NCI-H526 (cell line): ENCODE measurements at places on chromosomes 12 and 14.

- DNase-seq, result no peak
These were observed 15.9 kb upstream of the ATP6V0A2 start for GRCh38 chr12:123696207-123696606.

- no peak for DNase-seq
These were observed 4.5 kb upstream of the NYNRIN start for GRCh38 chr14:24394275-24394674.

DNA sequence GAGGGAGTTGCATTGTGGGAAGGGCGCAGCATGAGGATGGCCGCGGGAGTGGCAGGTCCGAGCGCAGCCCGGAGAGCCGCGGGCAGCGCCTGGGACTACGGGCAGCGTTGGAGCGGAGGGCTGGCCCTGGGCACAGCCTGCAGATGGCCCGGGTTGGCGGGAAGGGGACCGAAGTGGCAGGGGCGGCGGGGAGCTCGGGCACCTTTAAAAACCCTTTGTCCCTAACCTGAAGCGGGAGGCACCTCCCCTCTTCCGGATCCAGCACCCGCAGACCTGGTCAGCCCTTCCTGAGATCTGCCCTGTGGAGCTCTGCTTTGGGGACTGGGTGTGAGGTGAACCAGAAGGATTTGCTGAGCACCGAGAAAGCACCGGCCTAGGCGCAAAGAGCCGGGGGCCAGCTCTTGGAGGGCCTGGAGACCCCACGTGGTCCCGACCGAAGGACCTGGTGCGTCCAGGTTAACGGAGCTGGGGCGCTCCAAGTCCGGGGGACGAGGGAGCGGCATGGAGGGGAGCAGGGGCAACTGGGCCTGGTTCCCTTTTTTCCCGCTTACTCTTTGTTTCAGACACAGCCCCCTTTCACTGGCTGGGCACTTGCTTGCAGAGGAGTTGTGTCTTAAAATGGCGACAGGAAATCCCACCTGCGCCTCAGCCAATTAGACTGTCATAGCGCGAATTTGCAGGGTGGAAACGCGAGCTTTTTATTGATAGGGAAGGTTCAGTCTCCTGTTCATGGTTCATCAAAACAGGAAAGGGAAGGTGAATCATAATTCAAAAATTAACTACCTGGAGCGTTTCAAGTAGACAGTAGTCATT, 792 bp upstream of the SLC38A1 start:
- DNase-seq, result peak; percentile 33

DNA sequence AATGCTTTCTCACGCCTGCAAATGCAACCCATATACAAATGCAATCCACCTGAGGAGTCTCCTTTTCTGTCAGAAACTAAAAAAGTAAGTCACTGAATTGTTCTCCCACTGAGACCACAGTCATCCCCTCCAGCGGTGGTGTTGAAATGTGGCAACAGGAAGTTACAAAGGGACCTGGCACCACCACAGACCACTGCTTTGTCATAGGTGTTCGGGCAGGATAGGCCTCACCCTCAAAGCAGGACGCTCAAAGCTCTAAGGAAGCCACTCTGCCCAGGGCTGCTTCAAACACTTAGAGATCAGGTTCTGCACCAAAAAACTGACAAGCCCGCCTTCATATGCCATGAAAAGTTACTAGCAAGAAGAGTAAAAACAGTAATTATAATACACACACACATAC, 11.3 kb downstream of the PHLDA1 start:
- DNase-seq, result no peak

DNA sequence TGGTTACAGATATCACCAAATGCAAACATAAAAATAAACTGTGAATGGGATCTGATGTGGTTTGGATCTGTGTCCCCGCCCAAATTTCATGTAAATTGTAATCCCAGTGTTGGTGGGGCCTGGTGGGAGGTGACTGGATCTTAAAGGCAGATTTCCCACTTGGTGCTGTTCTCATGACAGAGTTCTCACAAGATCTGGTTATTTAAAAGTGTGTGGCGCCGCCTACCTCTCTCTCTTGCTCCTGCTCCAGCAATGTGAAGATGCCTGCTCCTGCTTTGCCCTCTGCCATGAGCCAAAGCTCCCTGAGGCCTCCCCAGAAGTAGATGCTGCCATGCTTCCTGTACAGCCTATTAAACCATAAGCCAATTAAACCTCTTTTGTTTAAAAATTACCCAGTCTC, 47.8 kb downstream of the SLC25A21 start:
- no peak for DNase-seq

- no peak for DNase-seq
These were observed 20.7 kb downstream of the ATXN2 start for GRCh38 chr12:111578276-111578970.

DNA sequence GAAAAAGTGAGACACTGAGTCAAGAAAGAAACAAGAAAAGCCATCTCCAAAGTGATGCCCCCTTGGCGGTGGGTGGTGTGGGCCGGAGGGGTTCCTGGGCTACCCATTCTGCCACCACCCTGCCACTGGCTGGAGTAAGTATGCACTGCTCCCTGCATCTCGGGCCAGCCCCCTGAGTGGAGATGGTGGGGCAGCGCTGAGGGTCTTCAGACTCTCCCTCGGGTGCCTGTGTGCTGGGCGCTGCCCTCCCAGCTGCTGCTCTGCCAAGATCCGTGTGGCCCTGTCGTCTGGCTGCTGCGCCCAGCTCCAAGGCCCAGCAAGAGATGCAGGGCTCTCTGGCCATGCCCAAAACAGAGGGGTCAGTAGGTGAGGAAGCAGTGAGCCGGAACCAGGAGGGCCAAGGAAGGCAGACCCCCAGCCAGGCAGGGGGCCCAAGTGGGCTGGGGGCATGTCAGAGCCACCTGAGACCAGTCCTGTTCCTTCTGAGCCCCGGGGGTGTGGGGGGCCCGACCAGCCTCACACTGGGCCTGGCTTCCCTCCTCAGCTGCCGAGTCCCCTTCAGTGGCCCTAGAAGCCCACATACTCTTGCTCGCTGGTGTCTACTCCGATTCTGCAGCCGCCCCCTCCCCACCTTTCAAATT, 5.2 kb downstream of the GPR132 start:
- no peak for DNase-seq

- DNase-seq, result peak; percentile 0
These were observed 17.2 kb upstream of the CACNA1C start for GRCh38 chr12:2035431-2036055.

- no peak for DNase-seq
These were observed 122.4 kb downstream of the FIGNL2 start for GRCh38 chr12:51726161-51726560.

DNA sequence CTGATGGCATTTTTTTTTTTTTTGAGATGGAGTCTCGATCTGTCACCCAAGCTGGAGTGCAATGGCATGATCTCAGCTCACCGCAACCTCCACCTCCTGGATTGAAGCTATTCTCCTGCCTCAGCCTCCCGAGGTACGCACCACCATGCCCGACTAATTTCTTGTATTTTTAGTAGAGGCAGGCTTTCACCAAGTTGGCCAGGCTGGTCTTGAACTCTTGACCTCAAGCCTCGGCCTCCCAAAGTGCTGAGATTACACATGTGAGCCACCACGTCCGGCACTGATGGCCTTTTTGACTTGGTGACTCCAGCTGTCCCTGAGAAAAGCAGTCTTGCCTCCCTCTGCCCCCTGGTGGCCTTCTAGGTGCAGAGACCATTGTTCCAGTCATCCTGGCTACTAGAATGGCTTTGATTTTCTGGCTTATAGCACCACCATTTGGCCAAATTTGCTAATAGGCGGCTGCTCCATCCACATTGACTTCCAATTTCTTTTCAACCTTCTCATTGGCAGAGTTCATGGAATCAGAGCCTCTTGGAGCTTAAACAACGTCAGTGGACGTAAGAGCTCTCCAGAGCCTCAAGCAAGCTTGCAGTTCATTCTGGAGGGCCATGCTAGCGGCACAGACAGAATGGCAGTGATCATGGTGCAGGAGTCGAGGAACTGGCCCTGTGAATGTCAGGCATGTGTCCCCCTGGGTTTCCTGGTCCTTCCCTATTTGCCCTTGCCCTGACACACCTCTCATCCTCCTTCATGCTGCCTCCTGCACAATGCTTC, 25.4 kb upstream of the EIF4B start:
- peak; percentile 86 for DNase-seq

DNA sequence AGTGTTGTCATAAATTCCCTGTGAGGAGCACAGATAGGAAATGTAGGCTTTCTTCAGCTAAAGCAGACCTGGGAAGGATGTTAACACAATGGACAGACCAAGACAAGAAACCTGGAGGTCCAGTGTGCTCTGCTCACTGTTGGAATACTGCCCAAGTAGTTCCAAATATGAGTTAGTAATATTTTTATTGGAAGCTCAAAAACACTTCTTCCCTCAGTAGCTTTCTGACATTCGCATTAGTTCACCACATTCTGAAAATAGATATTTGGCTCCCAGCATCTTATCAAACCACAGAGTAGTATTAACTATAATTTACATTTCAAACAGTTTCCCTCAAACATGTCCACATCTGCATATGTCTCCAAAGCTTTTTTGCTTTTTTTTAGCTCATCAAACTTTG, 74.8 kb upstream of the PYGL start:
- DNase-seq, result no peak

- no peak for DNase-seq
These were observed 9.7 kb upstream of the CMKLR1 start for GRCh38 chr12:108348842-108349241.

DNA sequence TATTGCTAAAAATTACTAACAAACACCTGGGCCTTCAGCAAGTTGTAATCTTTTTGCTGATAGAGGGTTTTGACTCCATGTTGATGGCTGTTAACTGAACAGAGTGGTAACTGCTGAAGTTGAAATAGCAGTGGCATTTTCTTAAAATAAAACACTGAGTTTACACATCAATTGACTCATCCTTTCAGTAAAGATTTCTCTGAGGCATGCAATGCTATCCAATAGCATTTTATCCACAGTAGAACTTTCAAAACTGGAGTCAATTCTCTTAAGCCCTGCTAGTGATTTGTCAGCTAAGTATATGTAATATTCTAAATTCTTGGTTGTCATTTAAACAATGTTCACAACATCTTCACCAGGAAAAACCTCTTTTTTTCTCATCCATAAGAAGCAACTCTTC, 59.5 kb downstream of the CMAS start:
- no peak for DNase-seq

GRCh38 chr12:3049176-3049575, 28.0 kb upstream of the TSPAN9 start:
- DNase-seq, result no peak

- DNase-seq, result no peak
These were observed 85.1 kb downstream of the BORCS5 start for GRCh38 chr12:12441843-12442461.

- DNase-seq, result no peak
These were observed 30.5 kb downstream of the CEP83 start for GRCh38 chr12:94429191-94429590.

GRCh38 chr12:96501133-96501761, 11.9 kb downstream of the CFAP54 start:
- no peak for DNase-seq

- no peak for DNase-seq
These were observed 549.2 kb downstream of the GALC start for GRCh38 chr14:87443787-87444186.

GRCh38 chr14:27061299-27061698, 463.5 kb upstream of the NOVA1 start:
- no peak for DNase-seq

- no peak for DNase-seq
These were observed 7.2 kb downstream of the OAS3 start for GRCh38 chr12:112945515-112945914.

- no peak for DNase-seq
These were observed 86.1 kb upstream of the CNOT2 start for GRCh38 chr12:70157099-70157498.

DNA sequence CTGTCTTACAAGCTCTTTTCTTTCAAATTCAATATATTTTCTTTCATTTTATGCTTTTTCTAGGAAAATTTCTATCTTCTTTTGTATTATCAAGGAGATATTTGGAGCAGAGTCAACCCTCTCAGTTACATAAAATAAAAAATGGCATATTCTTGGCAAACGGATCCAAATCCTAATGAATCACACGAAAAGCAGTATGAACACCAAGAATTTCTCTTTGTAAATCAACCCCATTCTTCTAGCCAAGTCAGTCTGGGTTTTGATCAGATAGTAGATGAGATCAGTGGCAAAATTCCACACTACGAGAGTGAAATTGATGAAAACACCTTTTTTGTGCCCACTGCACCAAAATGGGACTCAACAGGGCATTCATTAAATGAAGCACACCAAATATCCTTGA, 20.6 kb downstream of the PIK3C2G start:
- no peak for DNase-seq

GRCh38 chr12:109263439-109263838, 45.6 kb downstream of the FOXN4 start:
- no peak for DNase-seq

DNA sequence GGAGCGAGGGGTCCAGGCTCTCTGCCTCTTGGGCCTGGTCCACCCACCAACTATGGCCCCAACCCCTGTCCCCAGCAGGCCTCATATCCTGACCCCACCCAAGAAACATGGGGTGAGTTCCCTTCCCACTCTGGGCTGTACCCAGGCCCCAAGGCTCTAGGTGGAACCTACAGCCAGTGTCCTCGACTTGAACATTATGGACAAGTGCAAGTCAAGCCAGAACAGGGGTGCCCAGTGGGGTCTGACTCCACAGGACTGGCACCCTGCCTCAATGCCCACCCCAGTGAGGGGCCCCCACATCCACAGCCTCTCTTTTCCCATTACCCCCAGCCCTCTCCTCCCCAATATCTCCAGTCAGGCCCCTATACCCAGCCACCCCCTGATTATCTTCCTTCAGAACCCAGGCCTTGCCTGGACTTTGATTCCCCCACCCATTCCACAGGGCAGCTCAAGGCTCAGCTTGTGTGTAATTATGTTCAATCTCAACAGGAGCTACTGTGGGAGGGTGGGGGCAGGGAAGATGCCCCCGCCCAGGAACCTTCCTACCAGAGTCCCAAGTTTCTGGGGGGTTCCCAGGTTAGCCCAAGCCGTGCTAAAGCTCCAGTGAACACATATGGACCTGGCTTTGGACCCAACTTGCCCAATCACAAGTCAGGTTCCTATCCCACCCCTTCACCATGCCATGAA, 8.6 kb downstream of the ARHGAP9 start:
- no peak for DNase-seq

DNA sequence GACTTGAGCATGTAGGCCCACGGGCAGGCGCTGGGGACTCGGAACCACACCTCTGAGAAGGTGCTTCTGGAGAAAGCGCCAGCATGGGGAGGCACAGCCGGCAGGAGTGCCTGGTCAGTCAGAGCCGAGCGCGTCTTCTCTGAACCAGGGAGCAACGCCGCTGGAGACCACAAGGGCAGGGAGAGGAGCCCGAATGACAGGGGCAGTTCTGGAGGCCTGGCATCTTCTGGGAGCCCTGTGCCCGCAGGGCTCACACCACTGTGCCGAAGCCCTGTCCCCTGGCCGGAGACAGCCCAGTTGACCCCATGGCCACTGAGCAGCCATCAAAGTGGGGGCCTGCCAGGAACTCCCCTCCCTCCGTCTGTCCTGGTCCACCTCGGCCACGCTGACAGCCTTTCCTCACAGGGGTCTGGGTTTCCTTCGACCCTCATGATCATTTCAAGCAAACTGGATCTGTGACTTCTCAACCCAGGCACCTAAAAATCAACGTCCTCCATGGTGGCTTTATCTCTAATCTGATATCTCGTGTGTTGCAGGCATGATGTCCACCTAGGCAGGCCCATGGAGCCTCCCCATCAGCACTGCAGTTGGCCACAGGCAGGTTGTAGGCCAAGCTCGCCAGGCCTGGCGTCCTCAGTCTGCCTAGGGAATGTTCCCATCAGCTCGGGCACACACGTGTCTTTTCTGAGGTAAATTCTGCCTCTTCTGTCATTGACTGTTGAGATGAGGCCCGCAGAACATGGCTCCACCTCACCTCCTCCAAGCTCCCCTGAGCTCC, 299.3 kb upstream of the RTL1 start:
- no peak for DNase-seq
